Ascending aorta (tissue), 2 donors: ENCODE measurements at places on chromosomes 2 and 18. TPM values are rescaled to one million over a fixed set of nuclear protein-coding genes. Genes with fewer than 3 reads are reported as not detected.

EML6 gene
- total RNA-seq = not detected

DNA sequence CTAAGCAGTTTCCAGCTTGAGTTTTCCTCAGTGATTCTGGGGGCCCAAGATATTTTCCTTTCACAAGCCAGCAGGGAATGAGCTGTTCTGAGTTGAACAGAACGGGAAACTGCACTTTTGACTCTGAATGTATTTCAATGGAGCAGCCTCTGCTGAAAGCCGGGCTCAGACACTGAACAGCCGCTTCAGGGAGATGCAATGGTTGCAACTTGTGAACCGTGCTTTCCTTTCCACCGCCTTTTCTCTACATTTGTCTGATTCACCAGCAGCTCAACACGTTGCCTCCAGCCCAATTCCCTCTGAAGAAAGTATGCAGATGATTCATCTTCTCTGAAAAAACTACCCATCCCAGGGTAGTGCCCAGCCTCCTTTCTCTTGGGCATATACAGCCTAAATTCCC lies 119.3 kb upstream of the PKDCC start:
- no peaks in the 10 kb centered on the region for H3K27me3 ChIP-seq
- no peak overlapping the region for H3K4me3 ChIP-seq
- no peaks in the 10 kb centered on the region for H3K4me1 ChIP-seq
- no peaks in the 10 kb centered on the region for H3K36me3 ChIP-seq
- DNase-seq = peak; percentile 62

GRCh38 chr2:207067473-207067872 lies 98.3 kb downstream of the KLF7 start:
- H3K4me3 ChIP-seq = no peak overlapping the region
- no peaks in the 10 kb centered on the region for H3K27me3 ChIP-seq
- H3K4me1 ChIP-seq = no peaks in the 10 kb centered on the region
- no peak for DNase-seq
- no peaks in the 10 kb centered on the region for H3K36me3 ChIP-seq

DNA sequence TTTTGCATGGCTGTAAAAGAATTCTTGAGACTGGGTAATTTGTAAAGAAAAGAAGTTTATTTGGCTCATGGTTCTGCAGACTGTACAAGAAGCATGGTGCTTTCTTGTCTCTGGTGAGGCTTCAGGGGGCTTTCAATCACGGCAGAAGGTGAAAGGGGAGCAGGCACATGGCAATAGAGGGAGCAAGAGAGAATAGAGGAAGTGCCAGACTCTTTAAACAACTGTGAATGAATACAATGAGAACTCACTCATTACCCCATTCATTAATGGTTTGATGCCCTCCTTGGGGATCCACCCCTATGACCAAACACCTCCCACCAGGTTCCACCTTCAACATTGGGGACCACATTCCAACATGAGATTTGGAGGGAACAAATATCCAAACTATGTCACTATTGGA lies 463.5 kb downstream of the MTX2 start:
- H3K27ac ChIP-seq = no peak overlapping the region
- H3K4me1 ChIP-seq = peaks cover 4% of the 10 kb centered on the region
- no peaks in the 10 kb centered on the region for H3K36me3 ChIP-seq
- no peaks in the 10 kb centered on the region for H3K27me3 ChIP-seq
- H3K4me3 ChIP-seq = no peak overlapping the region
- DNase-seq = no peak

DNA sequence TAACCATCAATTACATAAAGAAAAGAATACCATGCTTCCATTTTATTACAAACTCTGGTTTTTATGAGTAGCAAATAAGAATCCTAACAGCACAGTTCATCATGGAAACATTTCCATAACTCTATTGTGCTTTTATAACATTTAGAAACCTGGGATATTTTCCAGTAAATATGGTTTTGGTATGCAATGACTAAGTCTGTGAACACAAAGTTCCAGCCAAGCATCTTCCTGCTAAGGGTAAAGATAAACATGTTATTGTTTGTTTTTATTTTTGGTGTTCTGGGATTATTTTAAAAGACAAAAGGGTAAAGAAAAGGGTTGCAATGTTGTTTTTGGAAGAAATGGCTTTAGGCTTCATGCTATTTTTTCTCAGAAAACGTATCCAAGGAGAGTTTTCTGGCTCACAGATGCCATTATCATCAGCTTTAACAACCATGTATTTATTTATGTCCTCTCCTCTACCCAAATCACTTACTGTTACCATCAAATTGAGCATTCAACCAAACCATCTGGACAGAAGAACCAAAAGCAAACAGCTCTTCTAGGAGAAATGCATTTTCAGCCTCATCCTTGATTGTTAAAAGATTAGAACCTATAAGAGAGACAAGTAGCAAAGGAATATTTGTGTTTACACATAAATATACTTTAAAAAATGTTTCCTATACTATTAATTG lies 116.0 kb downstream of the PLA2R1 start:
- peaks cover 6% of the 10 kb centered on the region for H3K36me3 ChIP-seq
- H3K4me1 ChIP-seq = no peaks in the 10 kb centered on the region
- no peaks in the 10 kb centered on the region for H3K27me3 ChIP-seq
- peak overlapping the region; percentile 37 for H3K27ac ChIP-seq
